ENCODE measurements at places on chromosomes 16 and 17.

DNA sequence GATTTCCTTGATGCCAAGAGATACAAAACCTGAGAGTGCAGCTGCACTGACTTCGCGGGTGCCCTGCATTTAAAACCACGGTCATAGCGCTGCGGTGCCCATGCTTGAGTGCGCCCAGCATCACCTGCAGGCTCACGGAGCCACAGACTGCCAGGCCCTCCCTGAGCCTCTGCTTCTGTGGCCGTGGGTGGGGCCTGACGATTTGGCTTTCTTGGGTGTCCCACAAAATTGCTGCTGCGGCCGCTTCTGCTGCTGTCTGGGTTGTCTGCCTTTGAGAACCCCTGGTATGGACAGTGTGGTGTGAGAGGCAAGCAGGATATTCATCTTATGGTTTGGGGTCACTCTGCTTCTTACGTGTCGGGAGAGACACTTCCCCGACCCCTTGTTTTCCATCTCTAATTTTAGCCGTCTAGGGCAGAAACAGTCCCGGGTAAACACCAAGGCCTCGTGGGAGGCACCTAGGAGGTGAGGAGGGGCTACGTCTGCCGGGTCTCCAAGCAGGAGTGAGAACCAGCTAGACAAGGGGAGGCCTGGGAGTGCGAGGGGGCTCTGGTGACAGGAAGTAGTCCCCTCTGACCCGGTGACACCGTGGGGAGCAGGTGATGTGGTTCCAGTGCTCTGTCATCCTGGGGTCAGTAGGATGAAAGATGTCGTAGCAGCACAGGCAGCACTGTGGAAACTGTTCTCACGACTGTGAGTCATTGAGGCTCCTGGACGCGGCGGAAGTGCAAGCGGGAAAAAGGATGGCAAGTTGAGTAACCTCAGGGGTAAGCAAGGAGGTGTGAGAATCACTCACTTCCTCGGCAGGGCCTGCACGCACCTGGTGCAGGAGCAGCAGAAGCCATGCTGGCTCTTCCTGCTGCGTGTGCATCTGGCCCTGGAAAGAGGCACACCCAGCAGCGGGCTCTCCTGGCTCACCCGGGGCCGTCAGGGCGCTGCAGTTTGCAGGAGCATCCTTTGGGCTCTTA, 176.3 kb downstream of the RPTOR start:
- no peak for DNase-seq

GRCh38 chr16:79554912-79555311, 45.6 kb downstream of the MAF start:
- DNase-seq = no peak

GRCh38 chr16:22641131-22641628, 130.5 kb downstream of the NPIPB5 start:
- DNase-seq = no peak

DNA sequence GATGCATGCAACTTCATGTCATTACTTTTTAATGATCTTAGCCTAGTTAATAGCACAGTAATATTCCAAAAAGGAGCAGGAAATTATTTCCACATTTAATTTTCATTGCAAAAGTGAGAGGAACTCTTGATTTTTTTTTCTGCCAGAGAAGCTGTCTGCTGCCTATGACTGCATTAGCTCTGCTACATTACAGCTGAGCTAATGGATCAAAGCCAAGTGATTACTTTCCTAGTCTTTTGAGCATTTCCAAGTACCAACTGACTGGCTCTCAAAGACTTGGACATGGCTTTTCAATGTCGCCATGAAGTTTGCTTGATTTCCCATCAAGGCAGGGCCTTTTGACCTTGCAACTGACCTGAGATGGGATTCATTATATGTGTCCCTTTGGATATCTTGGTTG, 356.6 kb upstream of the XYLT1 start:
- no peak for DNase-seq

GRCh38 chr16:27281243-27281642, 12.7 kb upstream of the NSMCE1 start:
- no peak for DNase-seq

- DNase-seq = no peak
Measured at GRCh38 chr17:67290711-67291291, 45.8 kb upstream of the HELZ start.

DNA sequence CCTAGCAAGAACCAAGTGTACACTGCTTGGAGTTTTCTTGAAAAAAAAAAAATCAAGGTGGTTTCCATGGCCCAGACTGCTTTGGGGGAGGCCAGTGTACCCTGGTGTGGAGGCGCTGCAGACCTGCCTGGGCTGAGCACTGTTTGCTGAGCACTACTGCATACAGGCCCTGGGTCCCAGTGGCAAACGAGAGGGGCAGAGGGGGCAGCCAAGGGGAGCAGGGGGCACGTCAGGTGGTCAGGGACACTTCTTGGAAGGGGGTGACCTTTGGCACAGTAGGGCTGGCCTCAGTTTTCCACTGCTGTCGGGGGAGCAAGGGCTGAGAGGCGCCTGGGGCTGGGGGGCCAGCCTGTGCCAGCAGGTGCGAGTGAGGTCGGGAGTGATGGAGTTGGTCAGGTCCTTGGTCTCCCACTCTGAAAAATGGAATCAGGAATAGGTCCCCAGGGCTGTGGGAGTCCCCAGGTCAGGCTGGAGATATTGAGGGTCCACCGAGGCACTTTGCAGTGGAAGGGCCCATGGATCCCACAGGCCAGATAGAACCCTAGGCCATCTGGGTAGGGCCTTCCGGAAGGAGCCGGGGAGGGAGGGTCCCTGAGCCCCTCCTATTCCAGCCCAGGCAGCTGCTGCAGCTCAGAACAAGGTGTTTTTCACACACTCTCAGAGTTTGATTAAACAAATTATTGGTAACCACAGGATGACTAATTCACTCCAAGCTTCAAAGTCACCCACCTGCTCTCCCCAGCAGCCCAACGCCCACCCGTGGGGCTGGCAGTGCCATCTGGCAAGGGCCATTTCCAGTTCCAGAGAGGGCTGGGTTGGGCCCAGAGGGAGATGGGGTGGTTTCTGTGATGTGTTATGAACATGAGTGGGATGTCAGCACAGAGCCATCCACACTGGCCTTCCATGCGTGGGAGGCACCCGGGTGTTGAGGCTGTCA, 3.5 kb downstream of the ZFPM1 start:
- no peak for DNase-seq

DNA sequence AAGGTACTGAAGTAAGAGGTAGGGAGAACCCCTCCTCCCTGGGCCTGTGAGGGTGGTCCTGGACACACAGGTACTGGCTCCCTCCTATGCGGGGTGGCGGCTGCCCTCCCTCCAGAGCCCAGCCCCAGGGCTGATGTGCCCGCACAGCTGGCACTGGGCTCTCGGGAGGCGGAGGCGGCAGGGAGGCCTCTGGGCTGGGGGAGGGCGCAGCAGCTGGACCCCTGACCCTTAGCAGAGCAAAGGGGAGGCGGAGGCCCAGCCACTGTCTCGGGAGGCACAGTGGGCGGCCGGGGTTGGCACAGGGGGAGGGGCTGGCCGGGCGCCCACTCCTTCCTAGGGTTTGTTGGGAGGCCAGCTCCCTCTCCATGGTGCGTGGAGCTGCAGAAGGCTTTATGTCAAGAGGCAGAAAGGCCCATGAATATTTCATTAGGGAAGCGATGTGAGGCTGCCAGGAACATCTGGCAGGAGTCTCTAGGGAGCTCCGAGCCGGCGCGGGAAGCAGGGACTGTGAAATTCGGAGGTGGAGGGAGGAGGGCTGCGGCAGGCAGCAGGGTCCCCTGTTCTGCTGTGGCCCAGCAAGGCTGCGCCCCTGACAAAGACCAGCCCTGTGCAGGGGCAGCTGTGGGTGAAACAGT, 44.1 kb upstream of the ACSF3 start:
- DNase-seq = no peak

DNA sequence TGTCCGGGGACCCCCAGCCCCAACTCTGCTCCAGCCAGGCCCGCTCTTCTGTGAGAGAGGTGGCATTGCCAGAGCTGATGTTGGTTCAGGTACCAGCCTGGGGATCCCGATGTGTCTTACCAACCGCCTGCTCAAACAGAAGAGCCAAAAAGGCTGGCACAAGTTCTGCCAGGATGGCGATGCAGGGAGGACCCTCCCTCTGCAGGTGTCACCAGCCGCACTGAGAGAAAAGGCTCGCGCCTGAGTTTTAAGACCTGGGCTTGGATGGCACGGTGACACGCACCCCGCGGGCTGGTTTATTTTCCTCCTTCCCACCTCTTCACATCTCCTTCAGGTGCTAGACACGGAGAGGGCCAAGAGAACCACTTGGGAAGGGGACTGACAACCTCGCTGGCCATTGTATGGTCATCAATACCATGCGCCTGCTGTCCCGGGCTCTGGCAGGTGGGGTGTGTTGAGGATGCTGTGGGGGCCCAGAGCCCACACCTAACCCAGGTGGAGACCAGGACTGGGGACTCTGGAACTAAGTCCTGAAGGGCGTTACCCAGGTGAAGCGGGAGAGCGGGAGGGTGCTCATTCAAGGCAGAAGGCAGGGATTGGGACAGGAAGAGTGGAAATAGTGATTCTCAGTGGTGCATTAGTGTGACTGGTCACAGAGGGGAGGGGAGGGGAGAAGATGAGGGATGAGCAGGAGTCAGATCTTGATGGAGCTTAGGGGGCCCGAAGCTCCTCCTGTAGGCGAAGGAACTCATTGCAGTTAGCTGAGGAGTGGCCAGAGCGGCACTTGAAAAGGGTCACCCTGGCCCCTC, 16.3 kb downstream of the FOXJ1 start:
- no peak for DNase-seq

DNA sequence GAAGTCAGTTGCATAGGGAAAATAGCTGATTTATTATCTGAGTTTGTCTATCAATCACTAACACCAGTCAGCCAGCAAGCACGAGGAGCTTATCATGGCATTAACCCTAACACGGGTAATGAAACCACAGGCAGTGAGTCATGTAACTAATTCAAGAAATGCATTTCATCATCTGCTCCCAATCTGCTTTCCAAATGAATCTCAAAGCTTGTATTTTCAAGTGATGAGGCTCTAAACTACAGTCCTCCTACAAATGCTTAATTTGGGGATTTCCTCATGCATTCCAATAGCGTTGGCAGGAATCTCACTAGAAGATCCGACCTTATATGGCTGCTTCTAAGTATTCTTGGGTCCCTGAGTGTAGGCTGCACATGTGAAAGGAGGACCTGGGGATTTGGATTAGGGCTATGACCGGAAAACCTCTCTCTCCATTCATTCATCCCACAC, 118.4 kb upstream of the HSBP1 start:
- peak; percentile 11 for DNase-seq

- DNase-seq = no peak
Measured at GRCh38 chr17:50354198-50354597, 8.3 kb downstream of the XYLT2 start.

GRCh38 chr16:88941913-88942909, 34.8 kb downstream of the CBFA2T3 start:
- DNase-seq = peak; percentile 13

GRCh38 chr16:87570938-87571867, 31.1 kb upstream of the JPH3 start:
- no peak for DNase-seq

- no peak for DNase-seq
Measured at GRCh38 chr17:33653399-33653788, 360.3 kb upstream of the ASIC2 start.

DNA sequence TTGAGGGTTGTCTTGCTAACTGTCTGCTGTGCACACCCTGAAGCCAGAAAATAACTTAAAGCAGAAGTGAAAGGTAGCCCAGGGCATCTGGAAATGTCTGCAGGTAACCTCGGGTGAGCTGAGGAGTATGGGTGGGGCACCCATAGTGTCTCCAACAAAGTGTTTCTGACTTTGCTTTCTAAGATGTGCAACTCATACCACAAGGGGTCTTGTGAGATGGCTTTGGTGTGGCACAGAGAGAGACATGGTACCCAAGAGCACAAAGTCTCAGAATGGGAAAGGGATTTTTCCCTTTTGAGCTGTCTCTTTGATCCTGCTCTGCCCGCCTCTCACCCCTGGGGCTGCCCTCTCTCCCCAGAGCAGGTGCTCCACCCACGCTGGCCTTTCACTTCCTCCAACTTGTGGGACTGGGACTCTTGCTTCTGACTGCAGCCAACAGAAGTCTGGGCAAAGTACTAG, 6.9 kb downstream of the CHD9 start:
- peak; percentile 5 for DNase-seq

GRCh38 chr17:56777859-56778258, 55.9 kb downstream of the C17orf67 start:
- no peak for DNase-seq

- DNase-seq = no peak
Measured at GRCh38 chr17:80501741-80502577, 25.6 kb upstream of the NPTX1 start.

GRCh38 chr17:63181856-63182255, 215.8 kb downstream of the TANC2 start:
- no peak for DNase-seq

- no peak for DNase-seq
Measured at GRCh38 chr16:88281858-88282563, 100.7 kb upstream of the ZNF469 start.

DNA sequence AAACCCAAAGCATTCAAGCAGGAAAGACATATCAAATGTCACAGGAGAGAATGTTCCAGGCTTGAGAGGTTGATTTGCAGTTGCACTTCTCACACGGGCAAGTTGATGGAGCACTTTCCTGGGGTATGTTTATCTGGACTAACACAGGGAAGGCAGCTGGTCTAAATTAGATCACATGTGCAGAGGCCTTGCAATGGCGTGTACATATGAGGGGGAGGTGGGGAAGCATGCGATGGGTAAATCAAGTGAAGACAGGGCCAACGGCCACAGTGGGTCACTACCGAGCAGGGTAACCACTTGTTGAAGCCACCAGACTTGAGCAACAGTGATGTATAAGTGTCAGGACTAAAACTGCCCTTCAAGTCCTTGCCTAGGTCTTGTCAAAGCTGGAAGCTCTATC, 156.6 kb upstream of the MAF start:
- DNase-seq = no peak

DNA sequence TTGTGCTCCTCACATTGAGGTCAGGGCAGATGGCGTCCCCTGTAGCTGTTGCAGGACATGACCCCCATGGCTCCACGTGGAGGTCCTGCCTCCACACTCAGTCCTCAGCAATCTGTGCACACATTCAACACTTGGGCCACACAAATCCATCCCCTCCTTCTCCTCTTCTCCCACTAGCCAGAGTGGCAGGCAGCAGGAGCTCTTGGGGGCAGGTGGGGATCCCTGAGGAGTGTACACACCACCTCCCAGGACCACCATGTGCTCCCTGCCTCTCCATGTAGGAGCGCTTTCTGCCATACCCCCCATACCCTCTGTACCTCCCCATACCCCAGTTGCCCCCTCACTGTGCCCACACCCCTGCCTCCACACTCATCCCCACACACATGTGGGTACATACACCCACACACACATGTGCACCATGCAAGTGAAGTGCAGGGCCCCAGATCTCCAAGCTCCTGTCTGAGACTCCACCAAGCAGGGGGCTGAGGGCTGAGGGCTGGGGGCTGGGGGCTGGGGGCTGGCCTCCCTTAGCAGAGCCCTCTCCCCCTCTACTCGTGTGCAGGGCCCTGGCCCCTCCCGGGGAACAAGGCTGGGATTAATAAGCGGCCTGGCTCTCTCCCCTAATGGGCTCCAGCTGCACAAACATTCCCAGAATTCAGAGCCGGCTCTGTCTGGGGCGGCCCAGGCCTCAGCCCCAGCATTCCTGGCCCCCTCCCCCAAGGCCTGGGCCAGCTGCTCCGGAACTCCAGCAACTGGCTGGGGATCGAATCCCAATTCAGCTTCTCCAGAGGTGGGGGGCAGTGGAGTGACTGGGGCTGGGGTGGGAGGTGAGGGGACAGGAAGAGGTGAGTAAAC, 48.2 kb upstream of the MEIOC start:
- no peak for DNase-seq
